NCI-H2081 (cell line): ENCODE measurements at places on chromosomes 2 and 18.

GRCh38 chr2:47617028-47617427 is 165.9 kb upstream of the MSH6 start:
- no peak for DNase-seq

DNA sequence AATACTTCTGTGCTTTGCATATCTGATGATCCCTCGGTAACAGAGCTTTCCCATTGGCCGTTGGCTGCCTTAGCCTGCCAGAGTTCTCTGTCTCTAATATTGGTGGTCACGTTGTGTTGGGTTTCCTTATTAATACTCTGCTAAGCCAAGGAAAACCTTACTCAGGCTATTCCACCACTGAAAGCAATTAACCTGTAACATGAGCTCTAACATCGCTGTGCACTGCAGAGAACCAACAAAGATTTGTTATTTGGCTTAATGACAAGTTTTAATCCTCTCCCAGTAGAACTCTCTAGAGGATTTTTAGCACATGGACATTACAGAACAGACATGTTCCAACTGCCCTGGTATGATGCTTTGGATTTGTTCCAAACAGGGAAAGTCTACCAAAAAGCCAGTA is 825.9 kb upstream of the POU3F3 start:
- DNase-seq: no peak

DNA sequence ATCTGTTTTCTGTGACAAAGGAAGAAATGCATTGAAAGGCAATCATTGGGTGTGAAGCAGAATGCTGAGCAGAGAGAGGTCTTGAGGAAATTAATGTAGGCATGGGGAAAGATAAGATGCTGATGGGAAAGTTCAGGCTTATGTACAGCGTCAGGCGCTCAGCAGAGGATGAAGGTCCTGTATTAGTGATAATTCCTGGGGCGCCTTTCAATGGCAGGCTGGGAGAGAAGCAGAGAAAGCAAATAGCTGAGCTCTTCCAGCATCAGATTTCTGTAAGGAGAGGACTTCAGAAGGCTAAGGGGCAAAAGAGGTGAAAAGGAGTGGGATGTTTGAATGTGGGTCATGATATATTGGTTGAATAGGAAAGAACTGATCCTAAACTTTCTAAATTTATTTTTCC is 129.8 kb downstream of the HNMT start:
- no peak for DNase-seq

- DNase-seq: no peak
These were observed 39.9 kb downstream of the DNAH6 start for GRCh38 chr2:84556190-84556589.

DNA sequence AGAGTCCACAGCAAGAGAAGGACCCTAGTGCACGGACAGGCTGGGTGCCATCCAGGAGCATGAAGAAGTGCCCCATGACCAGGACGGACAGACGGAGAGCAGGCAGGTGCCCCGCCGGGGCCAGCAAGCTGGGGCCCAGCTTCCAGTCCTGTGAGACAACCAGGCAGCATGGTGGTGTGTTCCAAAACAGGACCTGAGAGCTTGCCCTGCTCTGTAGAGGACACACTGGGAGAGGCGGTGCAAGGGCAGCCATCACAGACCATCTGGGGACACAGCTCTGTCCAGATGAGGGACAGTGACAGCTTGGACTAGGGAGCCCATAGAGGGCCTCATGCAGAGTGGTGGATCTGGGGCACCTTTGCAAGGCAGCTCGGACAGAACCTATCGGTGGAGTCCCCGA is 279.8 kb downstream of the EIPR1 start:
- DNase-seq: no peak

GRCh38 chr2:134397146-134397896 is 143.4 kb downstream of the MGAT5 start:
- DNase-seq: no peak

DNA sequence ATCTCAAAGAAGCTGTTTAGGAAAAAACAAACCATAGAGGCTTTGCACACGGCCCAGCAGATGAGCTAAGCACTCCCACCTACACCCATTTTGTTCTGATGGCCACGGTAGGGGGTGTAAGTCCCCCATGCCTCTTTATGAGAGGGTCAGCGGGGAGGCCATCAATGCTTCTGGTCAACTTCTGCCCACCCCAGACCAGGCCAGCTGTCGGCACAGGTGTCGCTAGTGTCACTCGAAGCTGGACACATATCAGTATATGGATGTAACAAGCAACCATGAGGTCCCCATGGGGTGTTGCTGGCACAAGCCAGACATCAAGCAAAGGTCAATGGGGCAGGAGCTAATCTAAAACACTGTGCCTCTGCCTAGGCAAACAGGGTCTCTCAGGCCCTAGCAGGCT is 23.7 kb upstream of the SLC35F6 start:
- no peak for DNase-seq

GRCh38 chr2:27929916-27930486 is 39.5 kb downstream of the BABAM2 start:
- DNase-seq: no peak

GRCh38 chr2:177147093-177147694 is 65.4 kb upstream of the HNRNPA3 start:
- peak; percentile 80 for DNase-seq

DNA sequence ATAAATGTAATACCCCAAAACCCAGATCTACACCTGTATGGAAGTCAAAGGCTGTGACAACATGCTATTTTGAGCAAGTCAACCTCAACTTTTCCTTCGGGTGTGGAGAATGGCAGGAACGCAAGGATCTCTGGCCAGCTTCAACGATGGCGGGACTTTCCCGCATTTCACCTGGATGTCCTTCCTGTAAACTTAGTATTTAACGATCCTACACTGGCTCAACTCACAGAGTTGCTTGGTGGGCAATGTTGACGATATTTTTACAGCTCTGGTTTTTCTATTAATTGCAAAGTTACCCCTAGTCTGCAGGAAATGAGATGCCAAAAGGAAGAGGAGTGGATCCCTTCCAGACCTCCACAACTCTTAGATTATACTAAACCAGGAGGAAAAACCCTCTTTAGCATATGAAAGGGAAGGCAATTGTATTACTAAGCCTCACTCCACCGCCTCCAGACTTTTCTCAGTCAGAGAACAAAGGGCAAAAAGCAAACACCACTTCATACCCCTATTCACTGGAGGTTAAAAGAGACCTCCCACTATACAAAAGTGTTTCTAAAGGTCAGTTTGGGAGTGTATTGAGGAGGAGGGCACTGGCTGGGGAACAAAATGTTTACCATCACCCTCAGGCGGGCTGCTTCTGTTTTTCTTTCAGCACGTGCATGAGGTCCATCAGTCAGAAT is 56.5 kb upstream of the ACVR1 start:
- peak; percentile 4 for DNase-seq

- no peak for DNase-seq
These were observed 173.1 kb downstream of the RNF152 start for GRCh38 chr18:61719671-61720070.

DNA sequence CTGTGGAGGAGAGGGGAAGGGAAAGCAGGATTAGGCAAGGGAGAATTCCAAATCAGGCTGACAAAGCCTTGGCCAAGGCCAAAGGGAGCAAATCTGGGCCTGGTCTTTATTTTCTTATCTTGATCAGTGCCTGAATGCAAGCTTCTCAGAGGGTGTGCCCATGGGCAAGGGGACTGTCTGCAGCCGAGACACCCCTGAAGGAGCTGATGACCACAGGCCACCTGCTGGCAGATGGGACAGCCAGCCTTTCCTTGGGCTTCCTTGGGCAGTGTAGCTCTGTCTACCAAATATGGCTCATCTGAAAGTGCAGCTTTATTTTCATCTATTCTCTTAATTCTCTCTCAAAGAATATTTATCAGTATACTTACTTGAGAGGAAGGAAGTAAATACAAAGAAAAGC is 117.0 kb downstream of the PKP4 start:
- DNase-seq: no peak
